Stimulated activated CD4-positive, alpha-beta T cell treated with anti-CD3 and anti-CD28 coated beads, TNF-alpha, amount 100 ng/mL, for 24 hours (primary cell): ENCODE measurements at places on chromosomes 4 and X.

- DNase-seq, result no peak
These were observed 562.4 kb downstream of the TLL1 start for GRCh38 chr4:166435449-166435848.

GRCh38 chr4:40688446-40689095 is 58.9 kb upstream of the RBM47 start:
- DNase-seq, result no peak

GRCh38 chr4:85632981-85633380 is 158.0 kb downstream of the ARHGAP24 start:
- DNase-seq, result no peak

DNA sequence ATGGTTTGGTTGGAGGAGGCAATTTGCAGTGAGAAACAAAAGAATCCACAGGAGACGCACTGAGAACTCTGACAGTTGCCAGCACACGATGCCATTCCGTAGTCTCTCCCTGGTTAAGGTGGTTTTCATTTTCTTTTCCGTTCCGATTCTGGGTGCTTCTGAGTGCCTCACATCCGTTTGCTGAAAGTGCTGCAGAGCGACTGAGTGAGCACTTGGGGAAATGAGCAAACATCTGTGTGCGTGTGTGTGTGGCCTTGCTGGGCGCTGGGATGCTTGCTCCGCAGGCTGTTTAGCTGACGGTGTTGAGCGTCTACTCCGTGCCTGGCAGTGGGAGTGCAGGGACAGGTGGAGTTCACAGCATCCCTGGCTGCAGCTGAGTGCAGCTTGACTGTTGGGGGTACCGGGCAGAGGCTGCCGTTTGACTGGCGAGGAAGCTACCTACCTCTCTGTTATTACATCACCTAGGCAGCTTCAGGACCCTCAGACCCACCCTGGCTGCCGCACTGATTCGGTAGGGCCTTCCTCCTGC is 49.3 kb downstream of the SORCS2 start:
- no peak for DNase-seq

DNA sequence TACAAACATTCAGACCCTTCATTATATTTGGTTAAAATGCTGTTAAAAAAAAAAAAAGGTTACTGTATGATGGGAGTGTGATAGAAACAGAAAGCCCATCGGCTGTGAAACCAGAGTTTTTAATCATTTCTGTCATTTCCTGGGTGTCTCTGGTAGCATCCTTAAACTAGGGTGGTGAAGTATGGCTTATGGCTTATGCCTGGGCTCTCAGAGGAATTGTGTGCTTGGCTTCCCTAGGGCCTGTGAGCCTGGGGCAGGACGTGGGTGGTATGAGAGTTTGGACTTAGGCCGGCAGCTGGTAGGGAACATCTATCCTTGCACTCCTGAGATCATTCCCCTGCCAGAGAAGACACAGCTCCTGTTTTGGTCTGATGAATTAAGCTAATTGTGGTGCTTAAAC is 52.2 kb downstream of the DCUN1D4 start:
- DNase-seq, result no peak

DNA sequence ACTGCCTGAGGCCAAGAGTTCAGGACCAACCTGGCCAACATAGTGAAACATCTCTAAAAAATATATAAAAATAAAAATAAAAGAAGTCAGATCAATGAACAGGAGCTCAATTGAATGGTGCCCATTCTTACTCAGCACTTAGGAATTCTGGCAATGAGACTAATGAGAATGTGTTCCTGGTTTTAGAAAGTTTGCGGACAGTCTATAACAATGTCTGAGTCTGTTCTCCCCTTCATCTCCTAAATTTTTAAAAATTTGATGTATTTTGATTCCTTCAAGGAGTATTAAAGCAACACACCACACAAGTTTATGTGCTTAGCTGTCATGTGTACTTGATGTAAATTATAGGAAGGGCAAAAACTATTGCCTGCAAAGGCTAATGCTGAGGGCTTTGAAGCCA is 30.6 kb upstream of the KCNIP4 start:
- no peak for DNase-seq

- DNase-seq, result no peak
These were observed 1.6 kb downstream of the SLC10A6 start for GRCh38 chr4:86847571-86847970.

DNA sequence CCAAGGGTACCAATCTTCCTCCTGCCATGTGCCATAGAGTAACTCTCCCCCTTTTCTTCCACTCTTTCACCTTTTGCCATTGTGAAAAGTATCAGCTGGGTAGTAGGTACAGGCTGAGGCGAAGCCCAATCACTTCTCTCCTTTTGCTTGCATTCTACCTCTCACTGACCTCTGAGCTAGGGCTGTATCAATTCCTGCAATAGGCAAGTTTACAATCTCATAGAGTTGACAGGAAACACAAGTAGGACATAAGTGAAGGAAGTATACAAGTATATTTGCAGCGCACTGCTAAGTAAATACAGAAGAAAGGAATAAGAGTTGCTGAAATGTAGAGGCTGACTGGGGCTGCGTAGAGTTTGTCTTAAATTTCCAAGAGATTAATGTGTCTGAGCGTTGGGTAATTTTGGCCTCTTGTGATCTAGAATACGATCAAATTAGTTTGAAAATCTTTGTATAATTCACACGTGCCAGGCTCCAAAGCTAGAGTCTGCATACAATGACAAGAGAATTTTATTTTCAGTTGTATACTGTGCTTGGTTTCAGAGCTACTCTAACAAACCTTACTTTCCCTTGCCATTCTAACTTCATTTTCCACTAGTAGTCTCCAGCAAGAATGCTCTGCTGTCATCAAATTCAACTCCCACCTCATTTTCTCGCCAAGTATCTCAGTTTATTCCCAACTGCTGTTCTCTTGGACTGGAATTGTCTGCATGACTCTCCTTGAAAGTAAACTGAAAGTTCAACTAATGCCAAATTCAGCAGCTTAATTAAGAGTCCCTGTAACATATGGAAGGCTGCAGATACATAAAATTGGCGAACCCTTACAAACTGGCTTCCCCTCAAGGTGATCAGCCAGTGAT is 90.3 kb downstream of the ATP11C start:
- DNase-seq, result no peak

DNA sequence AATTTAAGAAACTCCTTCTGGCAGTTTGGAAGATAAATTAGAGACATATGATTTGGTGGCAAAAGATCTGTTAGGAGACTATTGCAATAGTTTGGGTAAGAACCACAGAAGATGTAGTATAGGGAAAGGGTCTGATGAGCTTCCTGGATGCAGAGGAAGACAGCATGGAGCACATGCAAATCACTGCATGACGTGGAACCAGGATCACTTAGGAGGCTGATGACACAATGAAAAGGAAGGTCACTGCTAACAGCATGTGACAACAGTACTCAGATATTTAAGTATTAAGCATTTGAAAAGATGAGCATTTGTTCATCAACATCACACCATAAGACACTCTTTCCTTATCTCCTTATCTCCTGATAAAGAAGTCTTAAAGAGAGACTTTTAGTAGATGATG is 167.8 kb upstream of the LDB2 start:
- DNase-seq, result no peak

- DNase-seq, result no peak
These were observed 75.7 kb downstream of the AGTR2 start for GRCh38 chrX:116246261-116246660.

DNA sequence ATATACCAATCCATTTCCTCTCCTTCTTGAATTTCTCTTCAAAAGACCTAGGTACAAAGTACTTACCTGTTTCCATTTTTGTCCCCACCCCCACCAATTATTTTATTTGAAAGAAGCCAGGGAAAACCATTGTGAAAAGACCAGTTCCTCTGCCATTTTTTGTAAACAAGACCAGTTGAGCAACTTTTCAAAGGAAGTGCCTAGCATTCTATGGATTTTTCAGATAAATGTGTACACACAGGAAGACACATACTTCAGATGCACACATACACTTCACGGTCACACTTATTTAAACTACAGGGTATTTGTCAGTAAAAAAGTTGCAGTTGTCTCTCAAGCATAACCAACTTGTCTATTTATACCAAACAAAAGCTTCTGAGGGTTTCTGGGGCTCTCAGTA is 587.2 kb upstream of the KLHL4 start:
- no peak for DNase-seq

DNA sequence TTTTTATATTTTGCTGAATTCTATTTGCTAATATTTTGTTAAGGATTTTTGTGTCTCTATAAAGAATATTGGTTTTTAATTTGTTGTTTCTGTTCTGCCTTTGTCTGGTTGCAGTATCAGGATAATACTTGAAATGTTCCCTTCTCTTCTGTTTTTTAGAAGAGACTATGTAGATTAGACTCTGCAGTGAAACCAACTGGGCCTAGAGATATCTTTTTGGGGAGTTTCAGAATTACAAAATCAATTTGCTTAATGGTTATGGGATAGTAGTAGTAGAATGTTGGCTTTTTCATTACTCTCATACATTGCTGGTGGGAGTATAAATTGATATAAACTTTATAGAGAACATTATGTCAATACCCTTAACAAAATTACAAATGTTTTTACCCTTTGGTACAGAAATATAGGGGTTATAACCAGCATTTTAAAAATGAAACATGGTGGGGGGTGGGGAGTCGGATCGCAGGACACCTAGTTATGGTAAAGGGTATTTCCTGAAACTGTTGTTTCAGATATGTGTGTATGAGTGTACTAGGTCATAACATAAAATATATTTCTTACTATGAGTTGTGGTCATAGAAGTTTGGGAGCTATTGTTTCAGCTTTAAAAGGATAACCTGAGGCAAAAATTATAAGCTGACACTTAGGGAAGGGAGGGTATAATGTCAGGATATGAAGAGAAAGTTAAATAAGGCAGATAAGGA is 29.0 kb downstream of the CLOCK start:
- no peak for DNase-seq

DNA sequence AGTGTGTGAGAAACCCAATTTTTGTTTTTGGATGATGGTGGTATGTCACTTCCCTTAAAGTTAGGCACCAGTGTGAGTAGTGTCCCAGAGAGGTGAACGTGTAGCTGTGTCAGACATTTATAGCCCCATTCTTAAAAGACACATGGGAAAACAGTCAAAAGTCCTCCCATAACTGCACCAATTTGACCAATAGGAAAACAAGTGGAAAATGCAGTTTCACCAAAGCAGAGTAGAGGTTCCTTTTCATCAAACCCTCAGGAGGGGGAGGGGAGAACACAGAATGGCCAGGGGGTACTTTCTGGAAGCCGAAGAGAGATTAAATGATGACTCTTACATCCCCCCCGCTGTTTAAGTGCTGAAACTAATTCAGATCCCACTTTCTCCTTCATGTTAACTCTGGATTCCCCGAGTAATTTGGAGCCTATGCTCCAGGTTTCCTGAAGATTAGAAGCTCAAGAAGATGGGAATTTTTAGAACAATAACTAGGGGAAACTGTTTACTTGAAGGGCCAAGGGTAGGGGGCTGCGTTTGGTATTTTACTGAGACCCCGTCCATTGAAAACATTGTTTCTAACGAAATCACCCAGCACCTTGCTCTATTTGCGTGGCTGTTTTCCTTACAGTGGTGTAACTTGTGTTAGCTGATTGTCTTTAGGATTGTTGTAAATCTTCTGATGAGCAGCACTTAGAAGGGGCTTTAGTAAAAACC is 2.1 kb upstream of the LEF1 start:
- DNase-seq, result no peak

DNA sequence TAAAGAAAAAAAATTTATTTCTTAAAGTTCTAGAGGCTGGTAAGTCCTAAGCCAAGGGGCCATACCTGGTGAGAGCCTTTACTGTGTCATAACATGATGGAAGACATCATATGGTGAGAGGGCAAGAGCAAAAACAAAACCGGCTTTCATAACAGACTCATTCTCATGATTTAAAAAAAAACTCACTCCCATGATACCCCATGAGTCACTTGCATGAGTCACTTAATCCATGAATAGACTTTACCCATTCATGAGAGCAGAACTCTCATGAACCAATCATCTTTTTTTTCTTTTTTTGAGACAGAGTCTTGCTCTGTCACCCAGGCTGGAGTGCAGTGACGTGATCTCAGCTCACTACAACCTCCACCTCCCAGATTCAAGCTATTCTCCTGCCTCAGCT is 369.7 kb upstream of the DIAPH2 start:
- DNase-seq, result no peak

DNA sequence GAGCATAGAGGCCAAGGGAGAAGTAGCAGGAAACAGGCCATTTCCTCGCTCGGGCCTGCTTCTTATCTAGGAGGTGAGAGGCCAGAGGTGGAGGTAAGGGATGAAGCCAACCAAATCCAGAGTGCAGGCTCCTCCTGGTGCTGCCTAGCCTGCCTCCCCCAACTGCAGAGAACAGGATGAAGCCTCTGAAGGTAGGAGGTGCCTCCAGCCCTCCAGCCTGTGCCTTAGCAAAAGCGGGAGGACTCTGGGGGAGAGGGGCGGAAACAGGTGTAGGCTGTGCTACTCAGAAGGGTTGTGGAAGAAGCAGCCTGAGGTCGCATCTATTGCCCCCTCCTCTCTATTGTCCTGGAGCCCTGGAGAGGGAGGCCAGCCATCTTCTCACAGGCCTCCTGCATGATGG is 2.9 kb upstream of the MTM1 start:
- DNase-seq, result no peak

- no peak for DNase-seq
These were observed 11.6 kb downstream of the SMIM20 start for GRCh38 chr4:25925486-25926201.

- DNase-seq, result no peak
These were observed 24.1 kb downstream of the DCTD start for GRCh38 chr4:182893047-182893446.

- DNase-seq, result no peak
These were observed 189.6 kb upstream of the LNX1 start for GRCh38 chr4:53780736-53781400.

GRCh38 chrX:72492499-72492898 is 80.1 kb downstream of the HDAC8 start:
- no peak for DNase-seq

DNA sequence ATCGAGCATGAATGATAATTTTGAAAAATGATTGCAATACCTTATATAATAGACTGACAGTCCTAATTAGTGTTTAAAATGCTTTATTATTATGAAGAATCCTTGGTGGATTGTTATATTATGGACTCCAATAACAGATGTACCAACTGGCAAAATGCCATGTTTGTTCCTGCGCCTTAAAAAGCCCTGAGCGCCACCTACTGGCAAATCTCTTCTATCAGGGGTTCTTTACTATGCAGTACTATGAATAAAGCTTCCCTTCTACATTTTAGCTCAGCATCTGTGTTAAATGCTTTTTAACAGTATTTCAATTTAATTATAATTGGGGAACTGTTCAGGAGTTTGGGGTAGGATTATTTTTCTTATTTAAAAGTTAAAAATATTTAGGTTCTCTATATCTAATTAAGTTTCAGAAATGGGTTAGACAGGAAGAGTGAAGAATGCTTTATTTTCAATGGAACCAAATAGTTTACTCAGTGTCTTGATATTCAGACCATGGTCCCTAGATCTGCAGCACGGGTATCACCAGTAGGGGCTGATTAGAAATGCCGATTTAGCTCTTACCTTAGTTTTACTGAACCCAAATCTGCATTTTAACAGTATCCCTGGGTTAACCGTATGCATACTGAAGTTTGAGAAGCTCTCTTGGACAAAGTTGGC is 20.0 kb downstream of the CFAP97 start:
- peak; percentile 45 for DNase-seq

GRCh38 chr4:43709443-43709842 is 739.2 kb downstream of the KCTD8 start:
- DNase-seq, result no peak

- no peak for DNase-seq
These were observed 103.7 kb downstream of the SORCS2 start for GRCh38 chr4:7295911-7296660.

GRCh38 chr4:105870963-105871362 is 24.3 kb upstream of the NPNT start:
- no peak for DNase-seq

GRCh38 chr4:26490111-26490959 is at the start of gene CCKAR:
Gene CCKAR, minus strand, starts transcription at chr4:26490484. Its CDS starts 217 bp downstream, at chr4:26490267.
- no peak for DNase-seq

GRCh38 chr4:11105715-11106114 is 323.0 kb downstream of the HS3ST1 start:
- DNase-seq, result no peak
